ENCODE measurements at places on chromosomes 16 and 17.
A peak's percentile ranks its signal among the peaks of the same experiment; 100 is the strongest.

DNA sequence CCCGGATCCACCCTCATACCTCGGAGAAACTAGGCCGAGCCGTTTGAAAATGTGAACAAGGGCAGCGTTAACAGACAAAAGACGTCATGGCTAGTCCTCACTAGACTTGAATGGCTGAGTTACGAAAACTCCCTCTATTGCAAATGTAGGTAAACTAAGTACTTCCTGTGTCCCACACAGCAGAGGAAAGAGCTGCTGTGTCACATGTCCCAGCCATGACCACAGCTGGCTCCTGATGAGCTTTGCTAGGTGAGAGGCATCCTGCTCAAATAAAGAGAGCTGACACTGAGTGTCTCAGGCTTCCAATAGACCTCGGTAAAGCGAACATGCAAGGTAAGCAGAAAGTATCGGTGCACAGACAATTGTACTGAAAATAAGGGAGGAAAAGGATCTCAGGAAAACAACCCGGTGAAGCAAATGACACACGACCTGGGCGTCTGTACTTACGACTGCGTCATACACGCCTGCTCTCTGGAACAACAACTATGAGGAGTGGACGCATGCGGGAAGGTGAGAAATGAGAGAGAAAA lies 26.0 kb downstream of the TMEM204 start:
- no peaks in the 10 kb centered on the region for H3K27me3 ChIP-seq
- peak overlapping the region; percentile 75 for H3K4me3 ChIP-seq
- H3K4me1 ChIP-seq = peaks cover 21% of the 10 kb centered on the region
- H3K36me3 ChIP-seq = no peaks in the 10 kb centered on the region
- peak; percentile 19 for DNase-seq
- H3K27ac ChIP-seq = peak overlapping the region; percentile 90

DNA sequence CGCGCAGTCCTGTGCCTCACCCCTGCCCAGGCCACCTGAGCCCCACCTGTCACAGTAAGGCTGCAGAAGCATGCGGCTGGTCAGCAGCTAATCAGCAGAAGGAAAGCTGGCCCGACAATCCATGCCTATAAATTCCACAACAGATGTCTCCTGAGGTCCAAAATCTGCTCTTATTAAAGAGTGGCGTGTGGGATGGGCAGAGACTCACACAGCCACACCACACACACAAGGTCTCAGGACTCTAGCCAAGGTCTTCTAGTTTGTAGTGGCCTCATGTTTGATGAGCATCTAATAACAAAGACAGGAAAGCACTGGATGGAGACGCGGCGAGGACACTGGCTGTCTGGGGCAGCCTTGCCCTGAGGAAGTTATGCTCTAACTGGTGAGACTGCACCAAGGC lies 55.9 kb downstream of the ANKRD11 start:
- H3K27me3 ChIP-seq = no peaks in the 10 kb centered on the region
- H3K36me3 ChIP-seq = peaks cover 2% of the 10 kb centered on the region
- H3K4me1 ChIP-seq = peaks cover 22% of the 10 kb centered on the region

GRCh38 chr16:80305410-80305809 lies 235.4 kb upstream of the DYNLRB2 start:
- no peaks in the 10 kb centered on the region for H3K36me3 ChIP-seq
- H3K4me1 ChIP-seq = no peaks in the 10 kb centered on the region
- no peak overlapping the region for H3K27ac ChIP-seq

DNA sequence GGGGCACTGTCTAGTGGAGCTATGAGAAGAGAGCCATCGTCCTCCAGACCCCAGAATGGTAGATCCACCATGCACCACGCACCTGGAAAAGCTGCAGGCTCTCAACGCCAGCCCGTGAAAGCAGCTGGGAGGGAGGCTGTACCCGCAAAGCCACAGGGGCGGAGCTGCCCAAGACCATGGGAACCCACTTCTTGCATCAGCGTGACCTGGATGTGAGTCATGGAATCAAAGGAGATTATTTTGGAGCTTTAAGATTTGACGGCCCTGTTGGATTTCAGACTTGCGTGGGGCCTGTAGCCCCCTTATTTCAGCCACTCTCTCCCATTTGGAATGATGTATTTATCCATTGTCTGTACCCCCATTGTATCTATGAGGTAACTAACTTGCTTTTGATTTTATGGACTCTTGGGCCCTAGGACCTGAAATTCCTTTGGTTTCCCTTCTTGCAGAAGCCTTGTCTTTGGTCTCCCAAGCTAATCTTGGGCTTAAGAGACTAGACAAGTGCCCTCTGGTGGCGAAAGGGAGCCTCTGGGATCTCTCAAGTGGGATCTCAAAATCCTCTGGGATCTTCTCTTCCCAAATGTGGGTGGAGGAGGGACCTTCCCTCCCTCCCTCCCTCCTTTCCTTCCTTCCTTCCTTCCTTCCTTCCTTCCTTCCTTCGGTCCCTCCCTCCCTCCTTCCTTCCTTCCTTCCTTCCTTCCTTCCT lies 58.2 kb upstream of the HAPSTR1 start:
- no peak overlapping the region for H3K27ac ChIP-seq
- DNase-seq = no peak
- H3K27me3 ChIP-seq = no peaks in the 10 kb centered on the region
- no peaks in the 10 kb centered on the region for H3K36me3 ChIP-seq

DNA sequence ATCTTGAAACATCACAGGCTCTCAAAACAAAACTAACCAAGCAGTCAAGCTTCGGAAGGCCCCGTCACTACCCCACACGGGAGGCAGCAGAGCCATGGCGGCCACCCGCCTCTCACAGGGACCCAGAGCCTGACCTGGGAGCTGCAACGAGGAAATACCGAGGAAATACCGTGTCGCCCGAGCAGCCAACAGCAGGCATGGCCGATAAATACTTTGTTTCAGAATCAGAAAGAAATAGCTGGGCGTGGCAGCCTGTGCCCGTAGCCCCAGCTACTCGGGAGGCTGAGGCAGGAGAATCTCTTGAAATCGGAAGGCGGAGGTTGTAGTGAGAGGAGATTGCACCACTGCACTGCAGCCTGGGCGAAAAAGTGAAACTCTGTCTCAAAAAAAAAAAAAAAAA lies 6.9 kb downstream of the LMF1 start:
- H3K36me3 ChIP-seq = peaks cover 12% of the 10 kb centered on the region
- no peak for DNase-seq
- H3K4me3 ChIP-seq = no peak overlapping the region

DNA sequence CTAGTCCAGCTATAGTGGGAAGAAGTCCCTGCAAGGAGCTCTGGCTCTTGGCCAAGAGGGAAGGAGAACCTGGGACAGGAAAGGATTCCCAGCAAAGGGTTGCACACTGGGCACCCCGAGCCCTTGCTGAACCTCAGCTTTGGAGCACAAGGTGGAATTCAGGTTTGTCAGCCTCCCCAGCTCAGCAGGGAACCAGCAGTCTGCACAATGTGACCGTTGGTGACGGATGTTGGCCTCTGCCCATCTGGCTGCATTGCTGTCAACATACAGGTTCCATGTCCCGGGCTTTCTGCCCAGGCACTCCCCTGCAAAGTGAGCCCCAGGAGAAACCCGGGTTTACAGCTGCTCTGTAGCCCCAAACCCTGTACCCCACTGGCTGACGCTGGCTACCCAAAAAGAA lies 6.7 kb downstream of the RPRML start:
- no peak overlapping the region for H3K27ac ChIP-seq
- peaks cover 32% of the 10 kb centered on the region for H3K27me3 ChIP-seq
- no peak for DNase-seq
- no peak overlapping the region for H3K4me3 ChIP-seq
- no peaks in the 10 kb centered on the region for H3K4me1 ChIP-seq

DNA sequence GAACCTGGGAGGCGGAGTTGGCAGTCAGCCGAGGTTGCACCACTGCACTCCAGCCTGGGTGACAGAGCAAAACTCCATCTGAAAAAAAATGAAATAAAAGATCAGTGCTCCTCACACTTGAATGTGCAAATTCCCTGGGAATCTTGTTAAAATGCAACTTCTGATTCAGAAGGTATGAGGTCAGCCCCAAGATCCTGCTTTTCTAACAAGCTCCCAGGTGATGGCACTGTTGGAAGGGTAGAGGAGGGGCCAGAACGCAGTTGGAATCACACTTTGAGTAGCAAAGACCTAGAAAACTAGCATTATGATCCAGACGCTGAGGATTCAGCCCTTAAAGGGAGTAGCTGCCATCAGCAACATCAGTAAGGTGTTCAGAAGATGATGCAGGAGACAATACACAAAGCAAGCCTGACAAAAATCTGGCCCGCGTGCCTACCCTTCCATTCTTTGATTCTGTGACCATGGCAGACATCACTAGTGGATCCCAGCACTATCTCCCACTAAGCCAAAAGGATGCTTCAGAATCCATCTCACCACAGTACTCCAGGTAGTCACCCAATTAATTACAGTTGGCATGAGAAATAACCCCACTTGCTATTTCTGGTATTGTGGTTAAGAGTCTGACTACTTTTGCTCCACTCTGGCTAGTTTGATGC lies 33.1 kb upstream of the MEIOC start:
- H3K4me3 ChIP-seq = no peak overlapping the region
- no peak overlapping the region for H3K27ac ChIP-seq
- no peaks in the 10 kb centered on the region for H3K36me3 ChIP-seq
- DNase-seq = no peak
- H3K4me1 ChIP-seq = peaks cover 3% of the 10 kb centered on the region

GRCh38 chr16:87850009-87851006 lies 19.0 kb downstream of the SLC7A5 start:
- H3K36me3 ChIP-seq = peaks cover 6% of the 10 kb centered on the region
- peak overlapping the region; percentile 11 for H3K27ac ChIP-seq
- DNase-seq = peak; percentile 76
- H3K27me3 ChIP-seq = no peaks in the 10 kb centered on the region
- peaks cover 13% of the 10 kb centered on the region for H3K4me1 ChIP-seq

GRCh38 chr16:27228045-27228444 lies 24.7 kb downstream of the KDM8 start:
- H3K4me3 ChIP-seq = no peak overlapping the region
- no peaks in the 10 kb centered on the region for H3K27me3 ChIP-seq

DNA sequence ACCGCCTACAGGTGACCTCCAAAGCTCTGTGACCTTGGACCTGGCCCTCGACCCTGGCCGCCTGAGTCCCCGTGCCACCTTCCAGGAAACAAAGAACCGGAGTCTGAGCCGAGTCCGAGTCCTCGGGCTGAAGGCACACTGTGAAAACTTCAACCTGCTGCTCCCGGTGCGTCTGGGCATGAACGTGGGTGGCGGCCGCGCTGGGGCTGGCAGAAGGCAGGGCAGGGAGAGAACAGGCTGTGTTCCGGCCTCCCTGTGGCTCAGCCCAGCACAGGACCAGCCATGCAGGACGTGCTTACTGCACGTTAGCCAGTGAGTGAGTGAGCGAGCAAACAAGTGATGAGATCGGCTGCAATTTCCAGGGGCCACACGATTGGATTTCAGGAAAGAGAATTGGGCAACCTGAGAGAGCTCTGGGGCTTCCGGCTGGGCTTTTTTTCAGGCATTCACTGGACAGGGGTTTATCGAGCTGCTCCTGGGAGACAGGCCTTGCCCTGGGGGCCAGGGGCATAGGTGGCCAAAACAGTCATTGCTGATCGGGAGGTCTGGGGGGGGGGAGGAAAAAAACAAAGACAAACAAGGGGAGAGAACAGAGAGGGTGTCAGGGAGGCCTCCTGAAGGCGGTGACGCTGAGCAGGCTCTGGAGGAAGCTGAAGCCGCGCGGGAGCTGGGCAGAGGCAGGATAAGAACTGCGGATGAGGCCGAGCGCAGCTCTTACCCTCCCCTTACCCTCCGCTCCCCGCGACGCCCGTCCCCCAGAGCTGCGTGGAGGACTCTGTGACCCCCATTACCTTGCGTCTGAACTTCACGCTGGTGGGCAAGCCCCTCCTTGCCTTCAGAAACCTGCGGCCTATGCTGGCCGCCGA lies 16.9 kb downstream of the ITGAX start:
- no peak overlapping the region for H3K27ac ChIP-seq
- H3K4me3 ChIP-seq = no peak overlapping the region

DNA sequence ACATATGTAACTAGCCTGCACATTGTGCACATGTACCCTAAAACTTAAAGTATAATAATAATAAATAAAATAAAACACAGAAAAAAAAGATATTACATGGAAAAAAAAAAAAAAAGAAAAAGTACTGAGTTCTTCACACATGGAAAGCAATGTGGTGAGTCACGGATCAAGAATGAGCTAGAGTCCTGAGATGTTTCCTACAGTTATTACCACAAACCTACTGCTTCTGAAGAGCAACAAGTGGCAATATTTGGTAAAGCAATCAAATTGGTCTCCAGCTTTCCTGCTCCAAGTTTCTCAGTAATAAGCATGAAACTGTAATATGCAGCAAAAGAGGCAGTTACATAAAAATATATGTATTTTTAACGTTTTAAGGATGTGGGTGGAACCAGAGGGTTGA lies 223.3 kb upstream of the SALL1 start:
- no peak overlapping the region for H3K4me3 ChIP-seq
- no peaks in the 10 kb centered on the region for H3K36me3 ChIP-seq
- H3K27me3 ChIP-seq = no peaks in the 10 kb centered on the region
- no peak for DNase-seq

- peaks cover 16% of the 10 kb centered on the region for H3K36me3 ChIP-seq
- H3K4me1 ChIP-seq = no peaks in the 10 kb centered on the region
- H3K4me3 ChIP-seq = no peak overlapping the region
- H3K27ac ChIP-seq = no peak overlapping the region
Observed at GRCh38 chr17:63345611-63346010, 100.5 kb downstream of the CYB561 start.

- no peaks in the 10 kb centered on the region for H3K4me1 ChIP-seq
- H3K36me3 ChIP-seq = peaks cover 9% of the 10 kb centered on the region
- no peak overlapping the region for H3K4me3 ChIP-seq
- H3K27ac ChIP-seq = no peak overlapping the region
- no peak for DNase-seq
- no peaks in the 10 kb centered on the region for H3K27me3 ChIP-seq
Observed at GRCh38 chr17:61734466-61734865, 128.9 kb downstream of the BRIP1 start.

DNA sequence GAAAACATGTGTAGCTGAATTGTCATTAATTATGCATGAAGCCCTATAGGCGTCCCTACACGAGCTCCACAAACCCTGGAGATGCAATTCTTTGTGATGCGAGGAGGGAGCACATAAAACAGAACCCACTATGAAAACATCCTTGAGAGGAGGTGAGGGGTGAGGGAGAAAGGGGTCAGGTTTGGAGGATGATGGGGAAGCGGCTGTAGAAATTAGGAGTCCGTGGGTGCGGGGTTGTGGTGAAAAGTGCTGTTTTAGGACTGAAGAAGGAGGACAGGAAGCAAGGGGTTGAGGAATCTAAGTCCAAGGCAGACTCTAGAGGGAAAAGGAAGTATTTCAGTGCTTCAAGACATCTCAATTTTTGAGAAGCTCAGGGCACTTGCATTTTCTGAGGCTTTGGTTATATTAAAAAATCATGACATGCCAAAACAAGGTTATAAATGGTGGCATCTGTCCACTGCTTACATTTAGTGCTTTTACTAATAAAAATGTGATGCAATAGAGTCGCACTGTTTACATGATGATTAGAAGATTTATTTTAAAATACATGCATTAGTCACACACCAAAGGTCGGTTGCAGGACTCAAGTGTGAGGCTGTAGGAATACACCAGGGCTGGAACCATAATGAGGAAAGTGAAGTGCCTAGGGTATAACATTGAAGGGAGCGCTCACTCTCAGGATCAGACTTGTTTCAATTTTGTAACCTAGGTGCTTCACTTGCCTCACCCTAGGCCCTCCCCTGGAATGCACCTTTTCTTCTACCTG lies 379.5 kb downstream of the HS3ST4 start:
- no peak overlapping the region for H3K27ac ChIP-seq
- H3K4me1 ChIP-seq = no peaks in the 10 kb centered on the region
- no peak overlapping the region for H3K4me3 ChIP-seq
- H3K27me3 ChIP-seq = no peaks in the 10 kb centered on the region
